Smooth muscle cell of the coronary artery (primary cell): ENCODE measurements at places on chromosomes 5 and 9. TPM values are rescaled to one million over a fixed set of nuclear protein-coding genes. Genes with fewer than 3 reads are reported as not detected.

The CBY3 gene
- not detected in 2 replicates for total RNA-seq

The SLC36A2 gene
- 0.12 TPM in 1 of 2 replicates, not detected in the other for total RNA-seq

The LHX3 gene
- total RNA-seq, result not detected in 2 replicates

The RASGRF2 gene
- total RNA-seq, result 0.59 and 8.9 TPM in 2 replicates

The ZMAT2 gene
- total RNA-seq, result 63.1 and 94.5 TPM in 2 replicates

The WNK2 gene
- under 0.01 TPM in 1 of 2 replicates, not detected in the other for total RNA-seq

The GABRB2 gene
- total RNA-seq, result under 0.01 TPM in 1 of 2 replicates, not detected in the other

The OBP2B gene
- total RNA-seq, result not detected in 2 replicates

The HAVCR1 gene
- total RNA-seq, result not detected in 2 replicates

The GABBR2 gene
- total RNA-seq, result 0.23 TPM in 1 of 2 replicates, not detected in the other

The UNC13B gene
- 20.8 and 22.3 TPM in 2 replicates for total RNA-seq

The ESM1 gene
- total RNA-seq, result 3.0 and 46.2 TPM in 2 replicates

The CKMT2 gene
- total RNA-seq, result 2.5 and 12.8 TPM in 2 replicates

The ASS1 gene
- 47.2 and 359 TPM in 2 replicates for total RNA-seq

The SLC28A3 gene
- total RNA-seq, result 0.47 and 0.60 TPM in 2 replicates

The RFESD gene
- 1.8 and 2.3 TPM in 2 replicates for total RNA-seq

The COL15A1 gene
- total RNA-seq, result 18.2 and 130 TPM in 2 replicates

The FOXD4L6 gene
- under 0.01 and 0.08 TPM in 2 replicates for total RNA-seq

The TAF11L13 gene
- not detected in 2 replicates for total RNA-seq

The KCNMB1 gene
- total RNA-seq, result 0.08 TPM in 1 of 2 replicates, not detected in the other

The ECM2 gene
- total RNA-seq, result 4.4 and 17.3 TPM in 2 replicates

The WDR38 gene
- total RNA-seq, result not detected in 2 replicates

The RUSC2 gene
- total RNA-seq, result 9.1 and 21.3 TPM in 2 replicates

The TMEM215 gene
- total RNA-seq, result not detected in 2 replicates

The SLC6A19 gene
- not detected in 2 replicates for total RNA-seq

The VCAN gene
- total RNA-seq, result 735 and 1,474 TPM in 2 replicates

The SIT1 gene
- 0.12 and 0.15 TPM in 2 replicates for total RNA-seq

The FOXD4L4 gene
- under 0.01 and 0.08 TPM in 2 replicates for total RNA-seq

The KIF24 gene
- total RNA-seq, result 0.35 and 0.68 TPM in 2 replicates

The MOB3B gene
- 0.15 TPM in 1 of 2 replicates, not detected in the other for total RNA-seq

The PCDHA6 gene
- total RNA-seq, result 0.53 and 2.9 TPM in 2 replicates

The RPP25L gene
- 11.1 and 20.6 TPM in 2 replicates for total RNA-seq

The FSD1L gene
- total RNA-seq, result 1.8 and 4.1 TPM in 2 replicates
